Amygdala (tissue), 56 donors: ENCODE measurements at places on chromosomes 7 and 10.
A peak's percentile ranks its signal among the peaks of the same experiment; 100 is the strongest.

GRCh38 chr7:193481-194251 is 1.3 kb downstream of the FAM20C start:
- peak; percentile 12 for DNase-seq

- DNase-seq = no peak
Observed at GRCh38 chr7:157429680-157430224, 92.9 kb downstream of the DNAJB6 start.

GRCh38 chr7:25598765-25599164 is 370.5 kb upstream of the NPVF start:
- no peak for DNase-seq

GRCh38 chr10:131436458-131436857 is 124.9 kb upstream of the TCERG1L start:
- DNase-seq = no peak

- DNase-seq = no peak
Observed at GRCh38 chr7:143255564-143255963, 7.7 kb upstream of the GSTK1 start.

- no peak for DNase-seq
Observed at GRCh38 chr7:159107161-159107892, 37.3 kb downstream of the VIPR2 start.

DNA sequence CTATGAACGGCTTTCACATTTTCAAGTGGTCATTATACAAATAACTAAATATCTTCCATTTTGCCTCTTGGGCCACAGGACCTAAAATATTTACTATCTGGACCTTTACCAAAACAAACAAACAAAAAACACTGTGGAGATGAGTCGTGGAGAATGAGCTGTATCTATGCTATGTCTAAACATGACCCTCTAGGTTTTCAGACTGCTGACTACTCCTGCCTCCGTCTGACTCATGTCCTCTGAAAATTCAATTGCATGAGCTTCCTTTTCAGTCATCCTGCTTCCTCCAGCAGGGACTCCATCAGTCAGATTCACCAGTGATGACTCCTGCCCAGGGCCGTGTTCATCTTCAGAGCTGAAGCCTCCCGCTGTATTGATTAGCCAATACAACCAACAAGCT is 96.8 kb downstream of the COL28A1 start:
- DNase-seq = no peak

GRCh38 chr7:30390736-30391636 is 87.6 kb downstream of the NOD1 start:
- no peak for DNase-seq

GRCh38 chr7:29864656-29865055 is 58.3 kb downstream of the WIPF3 start:
- no peak for DNase-seq

DNA sequence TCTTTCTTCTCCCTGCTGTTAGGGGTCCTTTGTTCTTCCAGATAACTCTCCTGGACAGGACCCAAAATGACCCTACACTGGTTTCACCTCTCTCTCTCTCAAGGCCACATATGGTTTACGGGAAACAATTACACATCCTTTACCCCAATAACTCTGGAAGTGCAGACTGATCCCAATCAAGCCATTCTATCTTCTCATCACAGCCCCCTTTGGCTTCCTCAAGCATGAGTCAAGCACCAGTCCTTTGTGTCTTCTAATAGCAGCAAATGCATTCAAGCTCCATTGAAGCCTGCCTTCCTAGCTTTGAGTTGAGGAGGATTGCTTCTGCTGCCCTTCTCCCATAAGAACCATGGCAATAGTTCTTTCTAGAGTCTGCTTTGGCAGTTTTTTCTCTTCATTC is 20.2 kb downstream of the C10orf67 start:
- DNase-seq = no peak

GRCh38 chr7:140899883-140900282 is 24.8 kb downstream of the BRAF start:
- peak; percentile 6 for DNase-seq

- DNase-seq = no peak
Observed at GRCh38 chr7:29854257-29854938, 48.1 kb downstream of the WIPF3 start.

GRCh38 chr10:26199841-26200240 is 16.7 kb upstream of the GAD2 start:
- no peak for DNase-seq

- no peak for DNase-seq
Observed at GRCh38 chr10:96407560-96408069, 48.8 kb upstream of the OPALIN start.

DNA sequence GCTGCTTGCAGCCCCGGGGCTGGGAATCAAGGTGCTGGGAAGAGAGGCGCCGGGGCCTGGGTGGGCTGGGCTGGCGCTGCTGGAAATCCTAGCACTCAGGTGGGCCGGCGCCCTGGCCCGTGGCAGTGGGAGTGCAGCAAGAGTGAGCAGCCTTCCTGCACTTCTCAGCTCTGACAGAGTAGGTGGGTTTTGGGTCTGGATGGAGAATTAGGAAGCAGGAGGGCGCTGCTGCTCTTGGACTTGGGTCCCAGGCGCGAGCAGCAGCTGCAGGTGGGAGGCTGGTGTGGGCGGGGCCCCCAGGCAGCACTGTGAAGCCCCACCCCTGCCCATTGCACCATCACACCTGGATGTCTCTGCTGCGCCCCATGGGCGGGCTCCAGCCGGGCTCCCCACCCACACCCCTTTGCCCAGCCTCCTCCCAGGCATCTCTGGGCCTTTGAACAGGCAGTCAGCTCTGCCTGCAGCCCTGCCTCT is 6.0 kb downstream of the BRI3 start:
- DNase-seq = no peak

DNA sequence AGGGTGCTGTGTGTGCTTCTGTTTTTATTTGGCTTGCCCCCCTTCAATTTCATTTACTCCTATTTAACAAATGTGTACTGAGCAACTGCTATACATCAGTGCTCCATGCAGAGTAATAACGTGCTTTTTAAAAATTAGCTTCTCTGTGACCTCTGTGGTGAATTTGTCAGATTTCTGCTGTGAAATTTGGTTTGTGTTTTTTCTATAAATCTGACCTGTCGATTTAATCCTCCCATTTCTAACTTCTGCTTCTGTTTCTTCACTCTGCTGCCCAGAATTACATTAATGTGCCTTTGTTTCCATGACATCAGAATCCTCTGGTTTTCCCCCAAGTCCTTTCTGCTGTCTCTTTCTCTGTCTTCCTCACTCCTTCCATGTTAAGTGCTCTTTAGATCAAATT is 123.8 kb upstream of the CACNA2D1 start:
- no peak for DNase-seq

DNA sequence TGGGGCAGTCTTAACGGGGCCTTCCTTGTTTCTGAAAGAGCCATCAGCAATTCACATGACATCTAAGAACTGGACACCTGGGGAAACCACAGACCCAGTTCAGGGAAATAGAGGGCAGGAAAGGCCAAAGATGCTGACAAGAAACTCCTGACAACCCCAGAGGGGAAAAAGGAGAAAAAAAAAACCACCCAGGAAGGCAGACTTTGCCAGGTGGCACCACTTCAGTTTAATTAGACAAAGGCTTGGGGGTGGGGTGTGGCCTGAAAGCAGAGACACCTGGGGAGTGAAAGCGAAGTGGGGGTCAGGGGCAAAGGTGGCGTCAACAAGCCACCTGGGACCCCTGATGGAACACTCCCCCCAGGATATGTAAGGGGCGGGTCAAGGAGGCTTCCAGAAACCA is 53.6 kb downstream of the RAB11FIP2 start:
- no peak for DNase-seq

DNA sequence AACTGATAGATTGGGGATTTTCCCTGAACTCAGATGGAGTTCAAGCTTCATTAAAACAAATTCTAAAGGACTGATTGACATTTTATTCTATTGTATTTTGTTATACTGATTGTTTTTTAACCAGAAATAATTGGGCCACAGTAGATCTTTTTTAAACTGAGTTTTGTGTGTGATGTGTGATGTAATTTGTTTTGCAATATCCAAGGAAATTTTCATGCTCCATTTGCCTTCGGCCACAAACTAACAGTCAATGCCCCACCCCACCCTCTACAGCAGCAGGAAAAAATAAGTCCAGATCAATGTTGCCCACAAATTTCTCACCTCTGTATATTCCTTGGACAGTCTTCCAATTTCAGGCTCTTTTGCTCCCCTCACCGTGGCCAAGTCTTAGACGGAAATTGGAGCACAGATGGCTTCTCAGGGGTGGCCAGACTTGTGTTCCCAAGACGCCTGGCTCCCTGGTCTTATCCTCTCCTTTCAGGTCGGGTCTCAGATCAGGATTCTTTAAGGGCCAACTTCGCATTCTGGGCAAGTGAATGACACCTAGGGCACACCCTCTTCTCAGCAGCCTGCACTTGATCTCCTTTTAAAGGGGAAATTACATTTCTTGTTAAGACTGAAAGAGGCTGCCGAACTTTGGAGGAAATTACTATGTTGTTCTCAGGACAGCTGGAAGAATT is at the start of gene SVOPL:
SVOPL (minus strand) TSS at position 506 of the 680 bp plus-strand sequence. CDS start 22,317 bp downstream, outside the sequence.
- no peak for DNase-seq

DNA sequence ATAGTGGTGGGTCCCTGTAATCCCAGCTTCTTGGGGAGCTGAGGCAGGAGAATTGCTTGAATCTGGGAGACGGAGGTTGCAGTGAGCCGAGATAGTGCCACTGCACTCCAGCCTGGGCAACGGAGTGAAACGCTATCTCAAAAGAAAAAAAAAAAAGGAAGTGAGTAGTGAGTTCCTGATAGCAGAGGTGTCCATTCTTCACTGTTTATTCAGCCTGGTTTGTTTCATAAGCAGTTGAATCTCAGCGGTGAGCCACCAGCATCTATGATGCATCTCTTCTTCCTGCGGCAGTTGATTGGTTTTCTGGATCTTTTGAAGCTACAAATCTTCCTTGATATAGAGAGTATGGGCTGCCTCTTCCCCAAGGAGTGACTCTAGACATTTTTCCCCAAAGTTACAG is 316.1 kb upstream of the MTPN start:
- DNase-seq = no peak

- no peak for DNase-seq
Observed at GRCh38 chr10:72024596-72024995, 60.4 kb downstream of the CHST3 start.

- no peak for DNase-seq
Observed at GRCh38 chr10:132468651-132469050, 68.9 kb upstream of the INPP5A start.

- no peak for DNase-seq
Observed at GRCh38 chr7:36151921-36152755, 916 bp upstream of the EEPD1 start.

GRCh38 chr10:49394933-49395740 is 752 bp downstream of the DRGX start:
- no peak for DNase-seq

DNA sequence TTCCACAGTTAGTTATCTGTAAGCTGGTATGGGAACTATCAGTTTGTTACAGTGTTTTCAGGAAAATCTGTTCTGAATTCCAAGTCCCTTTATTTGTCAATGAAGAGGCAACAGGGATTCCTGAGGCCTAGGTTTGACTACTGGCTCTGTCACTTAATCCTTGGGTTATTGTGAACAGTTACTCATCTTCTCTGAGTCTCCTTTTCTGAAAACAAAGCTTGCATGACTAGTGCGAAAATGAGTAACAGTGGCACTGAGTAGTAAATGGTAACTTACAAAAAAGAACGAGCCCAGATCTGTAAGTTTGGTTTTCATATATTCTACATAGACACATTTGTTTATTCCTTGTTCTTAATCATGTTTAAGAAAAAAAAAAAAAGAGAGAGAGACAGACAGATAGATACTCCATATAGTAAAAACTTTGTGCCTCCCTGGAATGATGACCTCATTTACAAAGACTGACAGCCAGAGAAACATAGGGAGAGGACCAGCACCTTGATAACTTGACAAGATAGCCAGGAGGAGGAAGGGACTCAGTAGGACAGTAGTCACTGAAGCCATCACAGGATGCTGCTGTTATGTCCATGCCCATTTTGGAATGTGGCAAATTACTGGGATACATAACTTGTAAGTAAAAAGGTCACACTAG is 1.9 kb downstream of the MRPS33 start:
- no peak for DNase-seq

- DNase-seq = no peak
Observed at GRCh38 chr10:83806717-83807116, 332.6 kb upstream of the GHITM start.
